ENCODE measurements at places on chromosomes 2 and 18. TPM values are rescaled to one million over a fixed set of nuclear protein-coding genes. Genes with fewer than 3 reads are reported as not detected.

DNA sequence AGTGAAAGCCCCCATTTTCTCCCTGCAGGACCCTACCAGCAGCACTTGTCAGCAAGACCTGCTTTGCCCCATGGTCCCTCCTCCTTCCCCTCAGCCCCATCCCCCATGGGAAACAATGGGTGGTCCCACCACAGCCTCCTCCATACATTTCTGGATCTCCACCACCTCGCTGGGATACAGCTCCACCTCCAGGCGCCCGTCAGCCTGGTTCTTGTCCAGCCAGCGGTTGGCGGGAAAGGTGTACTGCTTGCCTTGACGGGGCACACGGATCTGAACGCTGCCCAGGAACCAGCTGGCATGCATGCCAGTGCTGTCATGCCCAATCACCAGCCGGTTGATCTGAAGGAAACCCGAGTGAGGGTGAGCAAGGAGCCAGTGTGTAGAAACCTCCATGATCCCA lies 90.9 kb downstream of the LOXHD1 start:
- no peak for DNase-seq
- no peaks in the 10 kb centered on the region for H3K36me3 ChIP-seq
- no peak overlapping the region for H3K4me3 ChIP-seq
- H3K27ac ChIP-seq = no peak overlapping the region
- no peaks in the 10 kb centered on the region for H3K27me3 ChIP-seq
- H3K4me1 ChIP-seq = no peaks in the 10 kb centered on the region

DNA sequence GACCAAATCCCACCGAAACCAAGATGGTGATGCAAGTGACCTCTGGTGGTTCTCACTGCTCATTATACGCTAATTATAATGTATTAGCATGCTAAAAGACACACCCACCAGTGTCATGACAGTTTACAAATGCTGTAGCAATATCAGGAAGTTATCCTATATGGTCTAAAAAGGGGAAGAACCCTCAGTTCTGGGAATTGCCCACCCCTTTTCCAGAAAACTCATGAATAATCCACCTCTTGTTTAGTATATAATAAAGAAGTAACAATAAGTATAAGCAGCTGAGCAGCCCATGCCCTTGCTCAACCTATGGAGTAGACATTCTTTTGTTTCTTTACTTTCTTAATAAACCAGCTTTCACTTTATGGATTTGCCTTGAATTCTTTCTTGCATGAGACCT lies 31.0 kb upstream of the FMNL2 start:
- H3K27me3 ChIP-seq = no peaks in the 10 kb centered on the region
- DNase-seq = no peak
- H3K4me1 ChIP-seq = no peaks in the 10 kb centered on the region
- no peaks in the 10 kb centered on the region for H3K36me3 ChIP-seq
- no peak overlapping the region for H3K4me3 ChIP-seq

DNA sequence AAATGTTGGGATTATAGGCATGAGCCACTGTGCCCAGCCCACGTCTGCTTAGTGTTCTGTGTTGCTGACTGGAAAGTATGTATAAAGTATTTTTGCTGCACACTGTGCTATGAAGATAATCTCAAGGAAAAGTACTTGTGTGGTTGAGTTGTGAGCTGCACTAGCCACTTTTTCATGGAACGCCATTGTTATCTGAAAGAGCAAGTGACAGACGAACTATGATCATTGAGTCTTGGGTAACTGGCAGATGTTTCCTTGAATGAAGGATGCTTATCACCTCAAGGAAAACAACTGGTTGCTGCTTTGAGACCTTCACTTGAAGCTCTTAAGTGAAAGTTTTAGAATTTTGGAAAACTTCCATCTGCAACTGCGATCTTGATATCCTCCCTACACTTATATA lies 82.2 kb upstream of the KCTD1 start:
- no peak overlapping the region for H3K27ac ChIP-seq
- H3K27me3 ChIP-seq = no peaks in the 10 kb centered on the region
- H3K4me1 ChIP-seq = no peaks in the 10 kb centered on the region
- no peak overlapping the region for H3K4me3 ChIP-seq

DNA sequence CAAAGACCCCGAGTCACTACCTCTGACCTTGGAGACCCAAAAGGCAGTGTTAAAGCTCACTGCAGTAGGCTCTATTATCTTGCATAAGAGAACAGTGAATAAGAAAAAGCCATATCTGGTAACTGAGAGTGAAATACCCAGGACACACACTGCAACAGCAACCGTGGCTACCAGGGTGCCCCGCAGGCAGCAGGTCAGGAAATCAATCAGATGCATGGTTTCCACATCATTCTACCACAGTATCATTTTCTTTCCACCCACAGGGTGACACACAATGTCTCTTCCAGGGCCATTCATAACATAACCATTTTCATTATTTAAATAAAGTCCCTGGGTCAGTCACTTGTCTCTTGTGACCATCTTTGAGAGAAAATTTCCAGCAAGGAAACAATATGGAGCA lies 131.3 kb downstream of the CCBE1 start:
- DNase-seq = no peak
- H3K4me1 ChIP-seq = peaks cover 11% of the 10 kb centered on the region
- H3K27ac ChIP-seq = no peak overlapping the region
- no peak overlapping the region for H3K4me3 ChIP-seq
- H3K27me3 ChIP-seq = no peaks in the 10 kb centered on the region
- no peaks in the 10 kb centered on the region for H3K36me3 ChIP-seq

GRCh38 chr2:226308323-226308680 lies 491.3 kb downstream of the IRS1 start:
- H3K4me3 ChIP-seq = no peak overlapping the region
- no peak for DNase-seq
- H3K4me1 ChIP-seq = peaks cover 2% of the 10 kb centered on the region
- H3K27me3 ChIP-seq = no peaks in the 10 kb centered on the region

GRCh38 chr18:21000667-21001066 lies 110.9 kb downstream of the ROCK1 start:
- H3K27ac ChIP-seq = no peak overlapping the region
- no peak overlapping the region for H3K4me3 ChIP-seq
- no peaks in the 10 kb centered on the region for H3K27me3 ChIP-seq

Gene LTBP1
- 190 TPM for total RNA-seq

Gene DNAH7
- total RNA-seq = 0.99 TPM
